HepG2 (cell line): ENCODE measurements at places on chromosomes 16 and 17. TPM values are rescaled to one million over a fixed set of nuclear protein-coding genes. Genes with fewer than 3 reads are reported as not detected.

NAGS gene
- total RNA-seq = 3.0 and 4.3 TPM in 2 replicates

TBC1D3G gene
- total RNA-seq = not detected in 2 replicates

MYCBPAP gene
- total RNA-seq = 0.24 and 0.36 TPM in 2 replicates

- no peak for DNase-seq
- peaks cover 2% of the 10 kb centered on the region; the same call in 1 of the 2 replicates for H3K27me3 ChIP-seq
- H3K4me3 ChIP-seq = peak overlapping the region; percentile 61
Measured at GRCh38 chr17:2855063-2855600, 58.9 kb downstream of the RAP1GAP2 start.

GRCh38 chr17:32944248-32945020 lies 16.5 kb downstream of the TMEM98 start:
- H3K27ac ChIP-seq = no peak overlapping the region
- peaks cover 22% of the 10 kb centered on the region for H3K4me1 ChIP-seq
- H3K4me3 ChIP-seq = no peak overlapping the region
- H3K36me3 ChIP-seq = peaks cover 21% of the 10 kb centered on the region; the same call in 2 of the 3 replicates
- no peak for DNase-seq

DNA sequence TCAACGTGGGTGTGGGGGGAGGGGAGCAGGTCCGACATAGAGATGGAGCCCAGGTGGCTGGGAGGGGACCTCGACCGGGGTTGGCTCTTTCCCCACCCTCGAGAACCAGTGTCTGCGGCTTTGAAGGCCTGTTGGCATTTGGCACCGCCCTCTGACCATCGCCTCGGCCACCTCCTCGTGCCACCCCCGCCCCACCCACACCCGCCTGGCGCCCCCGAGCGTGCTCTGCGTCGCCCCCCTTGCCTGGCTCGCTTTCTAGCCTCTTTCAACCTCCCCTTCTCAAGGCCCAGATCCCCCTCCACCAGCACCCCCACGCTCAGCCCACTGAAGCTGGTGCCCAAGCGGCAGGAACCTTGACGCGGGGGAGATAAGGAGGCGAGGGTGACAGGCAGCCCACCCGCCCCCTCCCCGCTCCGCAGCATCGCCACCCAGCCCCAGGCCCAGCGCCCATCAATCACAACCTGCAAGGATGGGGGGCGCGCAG lies 619 bp downstream of the CACNB1 start:
- peak overlapping the region; percentile 80 for H3K4me3 ChIP-seq
- no peak overlapping the region for H3K27ac ChIP-seq
- peaks cover under 1% of the 10 kb centered on the region; the same call in 1 of the 2 replicates for H3K36me3 ChIP-seq
- no peaks in the 10 kb centered on the region; the same call in 2 of the 3 replicates for H3K27me3 ChIP-seq
- peaks cover 53% of the 10 kb centered on the region for H3K4me1 ChIP-seq

DNA sequence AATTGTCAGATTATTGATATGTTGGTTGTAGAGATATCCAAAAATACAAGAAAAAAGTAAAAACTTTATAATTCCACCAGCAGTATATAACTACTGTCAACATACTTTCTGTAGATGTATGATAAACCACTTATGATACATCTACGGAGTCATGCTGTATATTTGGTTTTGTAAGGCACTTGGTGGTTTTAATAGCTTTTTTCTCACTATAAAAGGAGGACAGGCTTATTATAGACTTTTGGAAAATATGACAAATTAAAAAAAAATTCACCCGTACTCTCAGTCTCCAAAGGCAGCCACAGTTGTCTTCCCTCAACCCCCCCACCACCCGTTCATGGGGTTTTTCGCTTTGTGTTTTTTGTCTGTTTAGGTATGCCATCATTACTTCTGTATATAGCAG lies 14.8 kb downstream of the RAI1 start:
- no peaks in the 10 kb centered on the region; the same call in 2 of the 3 replicates for H3K27me3 ChIP-seq
- DNase-seq = no peak
- H3K36me3 ChIP-seq = no peaks in the 10 kb centered on the region
- H3K4me1 ChIP-seq = peaks cover 59% of the 10 kb centered on the region
- H3K27ac ChIP-seq = peak overlapping the region; percentile 93

DNA sequence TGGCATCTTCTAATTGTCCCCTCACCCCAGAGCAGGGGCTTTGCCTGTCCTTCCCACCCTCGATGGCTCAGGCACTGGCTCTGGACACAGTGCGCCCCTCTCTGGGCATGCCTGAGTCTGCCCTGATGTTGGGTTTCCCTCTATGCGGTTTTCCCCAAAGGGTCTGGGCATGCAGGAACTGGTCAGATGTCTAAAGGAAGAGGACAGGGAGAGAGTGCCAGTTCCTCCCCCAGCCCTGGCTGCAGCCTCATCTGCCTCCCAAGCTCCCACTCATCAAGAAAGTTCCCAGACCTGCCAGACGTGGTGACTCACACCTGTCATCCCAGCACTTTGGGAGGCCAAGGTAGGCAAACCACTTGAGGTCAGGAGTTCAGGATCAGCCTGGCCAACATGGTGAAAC lies 41.3 kb upstream of the PABPN1L start:
- peaks cover 39% of the 10 kb centered on the region for H3K27me3 ChIP-seq
- no peaks in the 10 kb centered on the region for H3K4me1 ChIP-seq
- no peak overlapping the region for H3K27ac ChIP-seq
- no peak for DNase-seq
- no peak overlapping the region for H3K4me3 ChIP-seq
